Astrocyte of the hippocampus (primary cell): ENCODE measurements at places on chromosomes 2 and 18.

GRCh38 chr18:2312440-2312839, 258.9 kb downstream of the METTL4 start:
- DNase-seq, result no peak

- no peak for DNase-seq
These were observed 201.7 kb upstream of the STK17B start for GRCh38 chr2:196372811-196373664.

DNA sequence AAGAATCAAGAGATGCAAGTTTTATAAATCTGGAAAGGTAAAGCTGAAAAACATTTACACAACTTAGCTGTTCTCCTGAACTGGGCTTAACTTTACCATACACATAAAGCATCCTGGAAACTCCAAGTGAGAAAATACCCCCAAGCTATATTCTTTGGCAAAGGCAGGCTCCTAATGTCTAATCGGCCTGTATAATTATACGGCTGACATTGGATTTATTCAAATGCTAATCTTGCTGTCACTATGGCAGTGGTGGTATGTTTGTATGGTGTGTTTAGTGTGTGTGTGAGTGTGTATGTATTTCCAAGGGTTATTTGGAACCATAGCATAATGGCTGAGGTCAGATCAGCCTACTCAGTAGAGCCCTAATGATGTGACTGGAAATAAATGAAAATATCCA, 1031.8 kb upstream of the ZEB2 start:
- peak; percentile 7 for DNase-seq

GRCh38 chr2:237280939-237281338, 133.0 kb downstream of the COL6A3 start:
- DNase-seq, result no peak

GRCh38 chr2:66464930-66465637, 30.2 kb downstream of the MEIS1 start:
- no peak for DNase-seq

DNA sequence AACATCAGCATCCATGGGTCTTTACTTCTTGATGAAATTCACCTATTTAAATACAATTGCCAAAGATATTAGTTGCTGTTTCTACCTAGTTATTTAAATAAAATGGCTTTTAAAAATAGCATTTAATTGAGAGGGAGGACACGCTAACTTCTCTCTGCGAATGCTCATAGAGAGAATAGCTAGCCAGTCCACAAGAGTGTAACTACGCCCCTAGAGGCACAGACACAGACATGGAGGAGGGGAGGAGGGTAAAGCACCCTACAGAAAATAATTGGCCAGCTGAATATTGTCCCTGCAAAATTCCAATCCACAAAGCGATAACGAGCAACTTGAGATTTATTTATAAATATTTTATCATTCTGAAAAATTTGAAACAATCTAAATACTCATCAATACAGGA, 97.0 kb upstream of the PAPOLG start:
- DNase-seq, result no peak

GRCh38 chr2:207503234-207503633, 26.5 kb upstream of the CREB1 start:
- DNase-seq, result no peak
